Cortex of kidney (tissue), 1 donor: ENCODE measurements at places on chromosomes 11 and 22.

- no peak for DNase-seq
Observed at GRCh38 chr11:41245184-41245583, 214.3 kb downstream of the LRRC4C start.

GRCh38 chr11:3946455-3947017 is 91.1 kb downstream of the STIM1 start:
- DNase-seq, result no peak

DNA sequence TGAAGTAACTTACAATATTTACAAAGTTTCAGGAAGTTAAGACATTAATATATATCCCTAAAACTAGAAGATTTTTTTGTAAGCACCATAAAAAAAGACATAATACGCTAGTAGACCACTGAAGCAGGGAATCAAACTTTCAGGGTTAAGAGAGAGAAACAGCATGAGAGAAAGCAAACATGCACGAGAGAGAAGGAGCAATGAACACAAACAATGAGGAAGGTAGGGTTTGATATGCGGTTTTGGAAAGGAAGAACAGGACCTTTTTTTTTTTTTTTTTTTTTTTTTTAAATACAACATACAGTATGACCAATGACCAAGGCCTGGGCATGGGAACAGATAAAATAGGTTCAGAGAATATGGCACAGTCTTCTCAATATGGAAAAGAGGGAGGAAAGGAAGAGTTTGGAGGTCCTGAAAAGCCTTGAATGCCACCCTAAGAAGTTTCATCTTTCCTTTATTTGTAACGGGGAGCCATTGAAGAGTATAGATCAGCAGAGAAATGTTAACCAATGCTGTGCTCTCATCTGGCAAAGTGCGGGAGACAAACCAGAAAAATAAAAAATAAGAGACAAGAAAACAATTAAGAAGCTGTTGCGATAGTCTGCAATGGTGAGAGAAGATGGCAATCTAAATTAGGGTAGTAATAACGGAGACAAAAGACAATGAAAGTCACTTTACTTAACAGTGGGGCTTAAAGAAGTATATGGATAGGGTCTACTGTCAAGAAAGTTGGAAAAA is 101.0 kb downstream of the USP35 start:
- no peak for DNase-seq

DNA sequence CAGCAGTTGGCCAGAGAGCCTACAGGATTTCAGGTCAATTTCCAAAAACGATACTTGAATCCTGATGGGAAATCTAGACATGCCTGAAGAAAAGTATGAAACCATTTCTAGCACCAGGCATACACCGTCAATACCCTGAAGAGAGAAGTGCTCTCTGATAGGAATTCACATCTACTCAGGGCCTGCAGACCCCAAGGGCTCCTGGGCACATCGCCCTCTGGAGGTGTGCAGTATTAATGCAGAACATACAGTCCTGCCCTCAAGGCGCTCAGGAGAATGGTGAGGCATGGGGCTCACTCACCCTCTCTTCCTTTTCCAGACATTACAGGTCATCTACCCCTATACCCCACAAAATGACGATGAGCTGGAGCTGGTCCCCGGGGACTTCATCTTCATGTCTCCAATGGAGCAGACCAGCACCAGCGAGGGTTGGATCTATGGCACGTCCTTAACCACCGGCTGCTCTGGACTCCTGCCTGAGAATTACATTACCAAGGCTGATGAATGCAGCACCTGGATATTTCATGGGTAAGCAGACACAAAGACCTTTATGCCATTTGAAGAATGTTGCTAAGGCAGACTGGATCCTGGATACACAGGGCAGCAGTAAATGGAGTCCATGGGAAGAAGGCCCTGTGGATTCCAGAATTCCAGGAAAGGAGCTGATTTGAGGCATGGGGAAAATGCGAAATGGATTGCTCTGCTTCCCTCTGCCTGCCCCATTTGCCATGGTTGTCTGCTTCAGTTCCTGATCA is 49.3 kb upstream of the CRTAM start:
- no peak for DNase-seq

DNA sequence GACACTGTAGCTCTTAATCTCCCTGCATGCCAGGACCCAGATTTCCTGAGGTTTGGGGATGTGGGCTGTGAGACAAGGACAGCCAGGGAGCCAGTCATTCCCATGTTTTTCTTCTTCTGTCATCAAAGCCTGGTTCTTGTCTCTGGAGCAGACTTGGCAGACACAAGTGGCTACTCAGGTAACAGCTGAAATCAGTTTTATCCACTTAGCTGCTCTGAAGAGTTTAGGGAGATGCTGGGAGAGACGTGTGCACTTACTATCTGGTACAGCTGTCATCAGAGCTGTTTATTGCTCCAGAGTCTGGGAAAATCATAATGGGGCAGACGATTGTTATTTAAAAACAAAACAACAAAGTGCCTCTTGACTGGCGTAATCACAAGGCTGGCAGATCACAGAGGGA is 56.6 kb downstream of the CSNK2A3 start:
- DNase-seq, result no peak

GRCh38 chr22:25930083-25930482 is 188.1 kb downstream of the MYO18B start:
- no peak for DNase-seq

GRCh38 chr11:1838077-1838425 is 730 bp upstream of the TNNI2 start:
- no peak for DNase-seq

GRCh38 chr11:70732023-70732880 is 333.9 kb downstream of the CTTN start:
- DNase-seq, result no peak

DNA sequence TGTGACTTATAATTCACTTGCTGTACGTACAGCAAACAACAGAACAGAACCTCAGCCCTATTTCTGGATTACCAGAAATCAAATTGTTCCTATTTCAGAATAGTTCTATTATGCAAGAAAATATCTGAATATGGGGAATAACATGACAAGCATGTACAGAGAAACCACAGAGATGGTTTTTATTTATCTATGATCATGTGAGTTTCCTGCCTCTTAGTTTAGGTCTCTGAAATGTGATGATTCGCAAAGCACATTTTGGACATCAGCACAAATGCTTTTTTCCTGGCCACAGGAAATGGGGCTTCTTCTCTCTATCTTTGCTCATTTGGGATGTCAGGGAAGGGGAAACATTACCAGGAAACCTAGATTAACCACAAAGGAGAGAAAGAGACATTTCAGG is 266.7 kb upstream of the CTSC start:
- DNase-seq, result no peak

DNA sequence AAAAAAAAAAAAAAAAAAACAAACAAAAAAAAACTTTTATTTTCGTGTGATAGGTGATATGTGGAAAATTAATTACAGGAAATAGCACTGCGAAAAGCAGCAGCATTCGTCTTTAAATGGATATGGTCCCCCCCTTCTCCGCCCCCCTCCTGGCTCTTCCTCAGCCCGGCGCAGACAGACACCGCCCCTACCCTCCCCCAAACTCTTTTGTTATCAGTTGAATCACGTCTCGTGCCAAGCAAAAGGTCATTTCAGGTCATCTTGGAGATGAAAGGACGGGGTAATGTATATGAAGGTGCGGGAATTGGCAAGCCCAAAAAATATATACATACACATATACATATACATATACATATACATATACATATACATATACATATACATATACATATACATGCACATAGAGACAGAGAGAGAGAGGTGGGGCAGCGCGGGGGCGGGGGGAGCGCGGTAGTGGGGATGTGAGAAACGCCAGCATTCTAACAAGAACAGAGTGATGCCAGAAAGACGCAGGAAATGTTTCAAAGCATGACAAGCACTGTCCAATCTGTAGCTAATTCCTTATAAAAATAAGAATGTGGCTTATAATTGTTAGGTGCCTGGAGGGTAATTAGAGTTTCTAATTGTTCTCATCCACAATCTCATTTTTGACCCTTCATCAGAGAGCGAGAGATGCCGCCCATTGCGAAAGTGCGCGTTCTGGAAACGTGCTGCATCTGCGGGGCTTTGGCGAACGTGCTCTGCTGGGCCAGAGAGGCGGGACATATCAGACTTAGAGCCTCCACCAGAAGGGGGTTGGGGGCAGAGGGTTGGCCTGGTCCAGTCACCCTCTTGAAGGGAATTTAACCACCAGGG is 214.5 kb upstream of the UBASH3B start:
- DNase-seq, result no peak

- no peak for DNase-seq
Observed at GRCh38 chr11:68213135-68213515, at the start of gene KMT5B. Gene KMT5B (minus strand): TSS chr11:68213296. CDS start chr11:68190076, 23,220 bp downstream.

DNA sequence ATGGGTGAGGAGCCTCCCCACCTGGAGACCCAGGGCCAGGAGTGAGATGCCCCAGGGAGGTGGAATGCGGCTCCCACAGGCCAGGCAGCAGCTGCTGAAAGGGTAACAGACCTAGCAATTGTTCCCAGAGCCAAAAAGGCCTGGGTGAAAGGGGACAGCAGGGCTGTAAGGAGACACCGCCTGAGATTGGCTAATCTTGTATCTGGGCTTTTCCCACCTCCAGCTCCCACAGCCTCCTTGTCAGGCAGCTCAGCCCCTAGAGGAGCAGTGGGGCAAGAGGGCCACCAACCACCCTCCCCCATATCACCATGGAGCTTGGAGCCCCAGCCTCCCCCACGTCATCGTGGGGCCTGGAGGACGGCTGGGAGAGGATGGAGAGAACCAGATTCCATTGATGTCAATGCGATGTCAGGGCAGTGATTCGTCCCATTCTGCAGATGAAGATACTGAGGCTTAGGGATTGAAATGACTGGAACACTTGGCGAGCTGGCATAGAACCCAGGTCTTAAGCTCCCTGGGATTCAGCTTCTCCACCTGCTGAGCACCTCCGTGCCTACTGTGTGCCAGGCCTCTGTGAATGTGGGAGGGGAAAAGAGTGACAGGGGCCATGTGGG is 2.9 kb upstream of the MGAT3 start:
- no peak for DNase-seq

DNA sequence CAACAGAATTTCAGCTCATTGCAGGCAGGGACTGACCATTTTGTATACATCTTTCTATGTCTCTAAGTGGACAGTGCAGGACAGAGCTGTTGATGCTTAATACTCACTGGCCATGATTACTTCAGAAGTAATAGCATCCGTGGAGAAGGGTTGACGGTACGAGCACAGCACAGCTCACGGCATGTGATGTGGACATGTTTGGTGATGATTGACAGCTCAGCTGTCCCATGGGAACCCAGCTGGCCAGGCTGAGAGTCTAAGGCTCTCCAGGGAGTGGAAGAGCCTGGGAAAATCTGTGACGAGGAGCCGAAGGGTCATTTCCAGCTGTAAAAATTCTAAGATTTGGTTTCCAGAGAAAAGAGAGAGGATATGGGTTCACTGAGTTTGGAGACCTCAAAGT is 198.2 kb downstream of the SNX19 start:
- DNase-seq, result no peak

- DNase-seq, result no peak
Observed at GRCh38 chr11:113564527-113565130, 89.4 kb upstream of the DRD2 start.

DNA sequence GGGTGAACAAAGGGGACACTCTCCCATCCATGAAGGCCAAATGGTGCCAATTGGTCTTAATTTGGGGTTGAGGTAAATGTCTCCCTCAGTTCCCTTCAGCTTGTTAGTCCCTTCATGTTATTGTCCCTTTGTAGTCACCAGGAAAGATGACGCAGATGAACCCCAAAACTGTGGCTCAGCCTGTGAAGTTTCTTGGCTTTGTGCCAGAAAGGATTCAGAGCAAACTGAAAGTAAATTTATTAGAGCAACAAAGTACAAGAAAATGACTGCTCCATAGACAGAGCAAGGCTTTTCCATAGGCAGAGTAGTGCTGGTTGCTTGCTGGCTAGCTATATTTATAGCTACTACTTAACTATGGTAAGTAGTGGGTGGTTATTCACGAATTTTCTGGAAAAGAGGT is 16.7 kb downstream of the OR4C3 start:
- DNase-seq, result no peak

GRCh38 chr11:36729825-36730224 is 131.8 kb upstream of the RAG2 start:
- no peak for DNase-seq

DNA sequence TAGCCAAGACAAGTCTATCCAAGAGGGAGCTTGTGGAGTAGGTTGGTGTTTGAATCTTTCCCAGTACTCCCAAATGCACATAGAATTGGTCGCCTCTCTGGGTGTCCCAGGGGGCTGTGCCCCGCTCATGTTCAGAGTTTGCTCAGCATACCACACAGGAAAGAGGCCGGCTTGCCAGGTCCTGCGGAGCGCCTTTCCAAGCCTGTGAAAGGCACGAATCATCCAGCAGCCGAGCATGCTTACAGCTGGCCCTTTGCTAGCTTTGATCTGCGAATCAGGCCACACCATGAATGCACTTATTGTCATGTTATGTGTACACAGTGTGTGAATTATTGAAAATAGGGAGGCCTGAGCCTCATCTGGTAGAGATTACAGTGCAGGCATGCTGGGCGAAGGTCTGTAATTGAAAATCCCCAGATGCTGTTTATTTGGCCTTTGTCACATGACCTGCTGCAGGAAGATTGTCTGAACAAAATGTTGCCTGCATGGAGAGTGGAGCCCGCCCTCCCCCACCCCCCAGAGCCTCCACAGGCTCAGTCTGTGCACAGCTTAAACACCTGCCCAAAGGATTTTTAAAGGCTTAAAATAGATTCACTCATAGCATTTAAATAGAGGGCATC is 163.3 kb upstream of the RASSF10 start:
- DNase-seq, result no peak

- DNase-seq, result no peak
Observed at GRCh38 chr11:94866936-94867795, 99.0 kb downstream of the AMOTL1 start.

- DNase-seq, result no peak
Observed at GRCh38 chr11:75443043-75443442, 10.0 kb upstream of the KLHL35 start.

DNA sequence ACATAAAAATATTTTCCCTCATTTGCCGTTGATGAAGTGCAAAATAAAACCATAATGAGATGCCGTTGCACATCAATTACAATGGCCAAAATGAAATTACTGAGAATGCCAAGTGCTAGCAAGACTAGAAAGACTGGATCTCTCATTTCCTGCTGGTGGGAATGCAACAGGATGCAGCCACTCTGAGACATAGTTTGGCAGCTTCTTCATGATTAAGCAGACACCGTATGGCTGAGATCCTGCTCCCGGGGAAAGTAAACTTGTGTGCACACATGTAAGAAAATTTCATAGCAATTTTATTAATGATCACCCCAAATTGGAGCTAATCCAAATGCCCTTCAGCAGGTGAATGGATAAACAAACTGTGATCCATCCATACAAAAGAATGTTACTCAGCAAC is 1013.2 kb downstream of the TBC1D22A start:
- DNase-seq, result no peak

- no peak for DNase-seq
Observed at GRCh38 chr11:13781153-13781552, 112.7 kb downstream of the FAR1 start.

GRCh38 chr11:11213117-11213516 is 139.9 kb downstream of the CSNK2A3 start:
- no peak for DNase-seq

GRCh38 chr11:72235351-72236057 is 8.5 kb downstream of the PHOX2A start:
- no peak for DNase-seq

GRCh38 chr11:39910087-39910486 is 1549.4 kb downstream of the LRRC4C start:
- no peak for DNase-seq

GRCh38 chr11:43639224-43639623 is 41.3 kb upstream of the HSD17B12 start:
- no peak for DNase-seq

GRCh38 chr11:2588809-2589537 is 110.8 kb downstream of the KCNQ1OT1 start:
- no peak for DNase-seq

- DNase-seq, result no peak
Observed at GRCh38 chr22:27270818-27271510, 530.6 kb downstream of the MN1 start.
